ENCODE measurements at places on chromosomes 1 and 21.

- no peak for DNase-seq
These were observed 39.6 kb upstream of the GPR153 start for GRCh38 chr1:6300342-6301048.

DNA sequence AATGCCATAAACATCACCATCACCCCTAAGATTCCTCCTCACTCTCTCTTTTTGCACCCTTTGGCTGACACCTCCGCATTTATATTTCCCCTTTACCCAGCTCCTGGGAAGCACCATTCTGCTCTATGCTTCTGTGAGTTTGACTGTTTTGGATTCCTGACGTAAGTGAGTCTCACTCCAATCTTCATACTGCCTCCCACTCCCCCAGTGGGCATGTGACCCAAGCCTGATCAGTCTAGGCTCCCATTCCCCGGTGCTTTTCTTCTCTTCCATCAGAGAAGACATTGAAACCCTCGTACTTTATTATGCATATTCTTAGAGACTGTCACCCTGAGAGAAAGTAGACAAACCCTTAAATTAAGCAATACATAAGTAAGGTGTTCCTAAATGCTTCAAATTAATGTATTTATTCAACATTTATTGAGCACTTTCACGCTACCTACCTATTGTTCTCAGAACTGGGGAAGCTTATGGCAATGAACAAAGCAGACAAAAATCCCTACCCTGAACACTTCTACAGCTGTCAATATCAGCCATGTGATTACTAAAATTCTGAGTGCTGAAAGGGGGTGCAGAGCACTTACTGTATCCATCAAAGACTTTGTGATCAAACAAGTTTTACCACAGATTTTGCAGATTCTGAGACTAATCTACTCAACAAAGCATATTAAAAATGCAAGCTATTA, 43.4 kb upstream of the DIPK1A start:
- DNase-seq, result no peak

DNA sequence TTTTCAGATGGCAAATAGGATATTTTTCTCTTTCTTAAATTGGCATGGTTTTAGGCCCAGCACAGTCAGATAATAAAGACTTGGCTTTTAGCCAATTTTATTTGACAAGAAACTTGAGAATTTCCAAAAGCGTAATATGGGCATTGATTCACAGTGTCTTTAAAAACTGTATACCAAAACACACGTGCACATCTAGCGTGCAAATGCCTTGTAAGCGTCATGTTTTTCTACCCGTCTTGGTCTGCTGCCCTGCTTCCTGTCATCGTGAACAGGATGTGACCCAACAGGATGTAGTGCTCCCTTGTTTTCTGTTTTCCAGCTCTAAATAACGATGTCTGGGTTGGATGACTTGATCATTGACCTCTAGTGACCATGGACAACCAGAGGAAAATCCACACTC, 24.7 kb upstream of the SLC44A3 start:
- no peak for DNase-seq

DNA sequence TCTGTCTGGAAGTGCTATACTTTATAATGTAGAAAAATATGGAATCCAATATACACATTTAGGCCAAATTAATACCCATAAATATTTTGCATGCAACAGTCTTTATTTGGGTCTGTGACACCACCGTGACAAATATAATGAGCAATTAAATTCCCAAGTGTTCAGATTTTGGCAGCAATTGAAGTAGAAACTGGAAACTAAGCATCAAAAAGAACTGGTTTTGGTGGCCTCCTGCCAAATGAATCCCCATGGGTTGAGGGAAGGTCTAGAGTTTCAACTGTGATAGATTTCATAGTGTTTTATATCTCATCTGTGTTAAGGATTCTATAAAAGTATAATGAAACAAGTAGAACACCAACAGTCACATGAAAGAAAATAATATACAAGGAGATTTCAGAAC, 88.4 kb downstream of the DPYD start:
- no peak for DNase-seq

DNA sequence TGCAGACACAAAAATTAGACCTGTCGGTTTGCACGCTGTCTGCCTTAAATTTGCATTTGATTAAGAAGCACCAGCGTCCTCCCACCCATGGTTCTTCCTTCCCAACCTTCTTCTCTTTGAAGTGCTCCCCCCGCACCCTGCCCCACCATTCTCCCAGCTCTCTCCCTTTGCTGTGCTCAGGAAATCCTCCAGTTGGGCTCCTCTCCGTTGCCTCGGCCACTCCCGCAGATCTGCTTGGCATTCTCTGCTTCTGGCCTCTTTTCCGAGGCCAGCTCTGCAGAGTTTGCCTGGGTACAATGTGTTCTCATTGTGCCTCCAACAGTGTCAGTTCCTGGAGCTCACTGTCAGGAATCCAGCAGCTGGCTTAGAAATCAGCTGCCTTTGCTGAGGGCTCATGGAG, 126.1 kb downstream of the NAV1 start:
- DNase-seq, result no peak

DNA sequence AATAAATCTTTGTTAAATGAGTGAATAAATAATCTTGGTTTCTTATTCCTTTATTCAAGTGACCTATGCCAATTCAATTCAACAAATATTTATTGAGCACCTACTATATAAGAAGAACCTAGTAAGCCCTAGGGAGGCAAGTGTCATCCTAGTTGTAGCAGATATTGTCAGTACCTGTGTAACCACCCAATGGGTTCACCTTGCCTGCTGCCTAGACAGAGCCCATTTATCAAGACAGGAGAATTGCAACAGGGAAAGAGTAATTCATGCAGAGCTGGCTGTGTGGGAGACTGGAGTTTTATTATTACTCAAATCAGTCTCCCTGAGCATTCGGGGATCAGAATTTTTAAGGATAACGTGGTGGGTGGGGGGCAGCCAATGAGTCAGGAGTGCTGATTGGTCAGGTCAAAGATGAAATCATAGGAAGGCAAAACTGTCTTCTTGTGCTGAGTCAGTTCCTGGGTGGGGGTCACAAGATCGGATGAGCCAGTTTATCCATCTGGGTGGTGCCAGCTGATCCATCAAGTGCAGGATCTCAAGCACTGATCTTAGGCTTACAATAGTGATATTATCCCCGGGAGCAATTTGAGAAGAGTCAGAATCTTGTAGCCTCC, 53.8 kb upstream of the KCNA3 start:
- no peak for DNase-seq

- no peak for DNase-seq
These were observed 33.5 kb upstream of the ACTRT2 start for GRCh38 chr1:2987773-2988172.

DNA sequence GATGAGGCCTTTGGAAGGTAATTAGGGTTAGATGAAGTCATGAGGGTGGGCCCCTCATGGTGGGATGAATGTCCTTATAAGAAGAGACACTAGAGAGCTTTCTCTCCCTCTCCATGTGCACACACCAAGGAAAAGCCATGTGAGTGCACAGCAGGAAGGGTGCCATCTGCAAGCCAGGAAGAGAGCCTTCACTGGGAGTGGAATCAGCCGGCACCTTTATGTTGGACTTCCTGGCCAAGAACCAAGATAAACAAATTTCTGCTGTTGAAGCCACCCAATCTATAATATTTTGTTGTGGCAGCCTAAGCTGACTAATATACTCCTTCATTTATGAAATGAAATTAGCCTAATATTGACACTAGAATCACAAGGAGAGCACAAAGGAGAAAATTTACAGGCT, 38.2 kb upstream of the PKP1 start:
- DNase-seq, result no peak

- no peak for DNase-seq
These were observed 163.9 kb downstream of the LEPR start for GRCh38 chr1:65584399-65584798.

GRCh38 chr1:184889166-184889565, 85.1 kb downstream of the NIBAN1 start:
- no peak for DNase-seq

All from stimulated activated naive CD8-positive, alpha-beta T cell treated with anti-CD3 and anti-CD28 coated beads, Interleukin-15, amount 100 ng/mL, for 72 hours (primary cell).